Activated T-cell treated with anti-CD3 and anti-CD28 coated beads, Interleukin-2, amount 50 U/mL, for 24 hours (primary cell): ENCODE measurements at places on chromosomes 3 and 15.

DNA sequence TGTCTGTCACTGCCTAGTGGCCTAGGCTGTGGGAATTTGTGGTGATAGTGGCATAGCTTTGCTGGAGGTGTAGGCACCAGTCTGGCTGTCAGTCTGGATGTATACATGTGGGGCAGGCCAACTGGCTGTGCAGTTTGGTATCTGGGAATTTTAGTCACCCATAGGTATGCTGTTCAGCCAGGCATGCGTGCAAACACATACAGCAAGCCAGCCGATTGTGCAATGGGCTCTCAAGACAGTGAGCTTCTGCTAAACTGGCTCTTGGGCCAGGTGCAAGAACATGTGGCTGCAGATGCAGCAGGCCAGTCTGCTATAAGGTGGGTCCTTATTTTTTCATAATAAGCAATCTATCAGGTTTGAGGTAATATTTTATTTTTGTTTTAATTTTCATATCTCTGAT lies 87.1 kb upstream of the PLSCR5 start:
- no peak for DNase-seq

- no peak for DNase-seq
Measured at GRCh38 chr3:133520286-133520685, 53.2 kb upstream of the CDV3 start.

DNA sequence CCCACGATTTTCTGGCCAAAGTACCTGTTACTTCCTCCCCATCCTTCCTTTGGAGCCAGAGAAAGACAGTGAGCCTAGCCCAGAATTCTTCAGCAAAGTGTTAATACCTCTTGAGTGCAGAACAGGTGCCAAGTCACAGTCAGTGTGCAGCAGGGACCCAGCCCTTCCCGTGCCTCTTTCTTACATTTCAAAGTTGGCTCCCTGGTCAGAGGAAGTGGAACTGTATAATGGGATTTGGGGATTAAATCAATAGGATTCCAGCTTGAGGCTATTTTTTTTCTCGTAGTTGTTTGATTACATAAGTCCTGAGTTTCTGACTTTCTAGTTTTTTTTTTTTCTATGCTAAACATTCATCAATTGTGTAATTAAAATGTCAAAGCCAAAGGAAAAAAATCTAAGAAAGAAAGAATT lies 52.6 kb upstream of the ABHD10 start:
- DNase-seq = no peak

- no peak for DNase-seq
Measured at GRCh38 chr3:29416514-29416913, 135.6 kb downstream of the RBMS3 start.

- DNase-seq = peak; percentile 56
Measured at GRCh38 chr15:89654847-89655805, at the start of gene KIF7. Gene KIF7, minus strand, starts transcription at chr15:89655467. Its CDS starts 2,537 bp downstream, at chr15:89652930.

DNA sequence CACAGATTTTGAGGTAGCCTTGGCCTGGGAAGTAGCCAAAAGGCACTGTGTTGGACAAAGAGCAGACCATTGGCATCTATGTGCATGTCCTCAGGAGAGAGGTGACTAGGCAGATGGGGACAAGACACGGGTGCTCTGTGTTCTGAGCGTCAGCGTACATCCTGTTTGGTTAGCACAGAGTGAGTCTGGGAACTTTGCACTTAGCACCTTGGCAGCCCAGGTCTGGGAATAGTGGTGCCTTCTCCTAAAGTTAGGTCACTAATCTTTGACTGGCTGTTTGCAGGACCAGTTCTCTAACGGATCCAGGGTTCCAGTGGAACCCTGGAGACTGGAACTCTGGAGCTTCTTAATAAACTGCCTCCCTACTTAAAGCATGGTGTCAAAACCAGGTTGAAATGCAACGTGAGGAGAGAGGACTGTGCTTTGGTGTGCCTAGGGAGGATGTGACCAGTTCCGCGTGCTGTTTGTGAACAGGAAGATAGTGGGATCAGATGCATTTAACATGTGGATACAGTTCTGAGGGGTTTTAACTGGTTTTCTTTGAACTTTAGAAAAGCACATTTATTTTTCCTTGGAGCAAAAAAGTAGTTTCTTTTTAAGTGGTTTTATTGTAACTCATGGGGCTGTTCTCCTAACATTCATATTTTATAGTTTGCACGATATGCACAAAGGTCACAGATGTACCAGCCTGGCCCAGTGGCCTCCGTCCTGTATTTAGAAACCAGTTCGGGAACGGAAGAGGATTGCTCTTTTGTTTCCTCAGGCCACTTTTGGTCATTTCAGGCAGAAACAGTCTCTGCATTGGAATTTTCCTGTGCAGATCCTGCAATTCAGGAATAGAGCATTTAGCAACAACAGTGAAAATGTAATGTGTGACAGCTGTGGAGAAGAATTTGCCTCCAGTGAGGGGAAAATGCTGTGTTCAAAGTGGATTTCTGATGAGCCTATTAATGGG lies 48.8 kb downstream of the ABHD2 start:
- DNase-seq = no peak

GRCh38 chr3:64809086-64809485 lies 121.3 kb upstream of the ADAMTS9 start:
- DNase-seq = no peak

- DNase-seq = no peak
Measured at GRCh38 chr3:186476044-186476468, 68.1 kb downstream of the CRYGS start.

DNA sequence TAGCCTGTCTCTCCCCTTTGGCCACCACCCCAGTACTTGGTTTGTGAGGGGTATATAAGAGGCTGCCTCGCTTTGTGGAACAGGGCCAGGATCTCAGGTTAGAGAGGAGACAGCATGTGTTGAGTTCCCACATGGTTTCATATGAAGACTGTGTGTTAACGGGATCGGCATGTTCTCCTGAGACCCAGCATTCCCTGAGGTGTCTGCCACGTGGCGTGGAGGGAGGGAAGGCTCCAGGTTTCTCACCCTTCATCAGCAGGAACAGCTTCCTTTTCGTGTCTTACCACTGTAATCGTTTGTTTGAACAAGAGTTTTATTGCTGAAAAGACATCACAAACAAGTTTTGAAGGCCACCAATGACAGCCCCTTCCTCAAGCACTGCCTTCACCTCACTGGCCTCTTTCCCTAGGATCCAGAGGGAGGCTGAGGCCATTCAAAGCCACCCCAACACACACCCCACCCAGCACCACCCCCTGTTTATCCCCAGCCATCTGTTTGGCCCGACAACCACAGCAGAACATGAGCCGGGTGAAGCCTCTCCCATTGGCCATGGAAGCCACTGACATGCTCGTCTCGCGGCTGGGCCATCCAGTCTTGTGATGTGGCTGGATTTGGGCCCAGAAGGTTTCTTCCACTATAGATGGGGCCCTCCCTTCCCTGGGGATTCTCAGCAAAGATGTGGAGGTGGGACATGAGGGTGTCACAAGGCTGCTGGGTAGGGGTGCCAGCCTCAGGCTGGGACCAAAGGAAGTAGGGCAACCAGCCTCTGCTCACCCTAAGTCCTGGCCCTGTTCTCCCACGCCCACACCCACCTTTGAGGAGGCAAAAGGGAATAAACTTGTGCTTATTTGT lies 10.0 kb downstream of the BHLHE40 start:
- no peak for DNase-seq

DNA sequence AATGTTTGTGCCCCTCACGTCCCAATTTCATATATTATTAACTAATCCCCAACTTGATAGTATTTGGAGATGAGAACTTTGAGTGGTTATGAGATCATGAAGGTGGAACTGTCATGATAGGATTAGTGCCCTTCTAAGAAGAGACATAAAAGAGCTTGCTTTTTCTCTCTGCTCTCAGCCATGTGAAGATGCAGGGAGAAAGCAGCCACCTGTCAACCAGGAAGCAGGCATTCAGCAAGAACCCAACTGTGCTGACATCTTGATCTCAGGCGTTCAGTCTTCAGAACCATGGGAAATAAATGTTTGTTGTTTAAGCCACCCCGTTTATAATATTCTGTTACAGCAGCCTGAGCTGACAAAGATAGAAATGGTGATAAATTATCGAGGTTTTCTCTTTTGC lies 278.7 kb upstream of the KCNMB2 start:
- DNase-seq = no peak

- no peak for DNase-seq
Measured at GRCh38 chr15:90623854-90624253, 93.3 kb upstream of the BLM start.

- peak; percentile 47 for DNase-seq
Measured at GRCh38 chr15:82999905-83000671, 11.4 kb downstream of the C15orf40 start.

GRCh38 chr3:132231633-132232032 lies 85.6 kb upstream of the ACP3 start:
- DNase-seq = no peak

DNA sequence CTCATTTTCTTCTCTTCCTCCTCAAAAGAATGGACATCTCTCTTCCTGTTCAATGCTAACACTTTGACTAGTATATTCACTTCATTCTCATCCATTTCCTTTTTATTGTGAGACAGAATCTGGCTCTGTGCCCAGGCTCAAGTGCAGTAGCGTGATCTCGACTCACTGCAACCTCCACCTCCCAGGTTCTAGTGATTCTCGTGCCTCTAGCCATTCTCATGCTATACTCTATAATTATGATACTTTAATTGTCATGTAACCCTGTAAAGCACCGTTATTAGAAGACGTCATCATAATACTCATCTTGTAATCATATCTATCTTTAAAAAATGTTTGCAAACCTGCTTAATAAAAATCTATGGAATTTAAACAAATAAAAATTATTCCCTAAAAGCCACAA lies 107.0 kb downstream of the SHOX2 start:
- DNase-seq = no peak

- DNase-seq = no peak
Measured at GRCh38 chr3:129749692-129750091, 143.2 kb upstream of the PLXND1 start.

DNA sequence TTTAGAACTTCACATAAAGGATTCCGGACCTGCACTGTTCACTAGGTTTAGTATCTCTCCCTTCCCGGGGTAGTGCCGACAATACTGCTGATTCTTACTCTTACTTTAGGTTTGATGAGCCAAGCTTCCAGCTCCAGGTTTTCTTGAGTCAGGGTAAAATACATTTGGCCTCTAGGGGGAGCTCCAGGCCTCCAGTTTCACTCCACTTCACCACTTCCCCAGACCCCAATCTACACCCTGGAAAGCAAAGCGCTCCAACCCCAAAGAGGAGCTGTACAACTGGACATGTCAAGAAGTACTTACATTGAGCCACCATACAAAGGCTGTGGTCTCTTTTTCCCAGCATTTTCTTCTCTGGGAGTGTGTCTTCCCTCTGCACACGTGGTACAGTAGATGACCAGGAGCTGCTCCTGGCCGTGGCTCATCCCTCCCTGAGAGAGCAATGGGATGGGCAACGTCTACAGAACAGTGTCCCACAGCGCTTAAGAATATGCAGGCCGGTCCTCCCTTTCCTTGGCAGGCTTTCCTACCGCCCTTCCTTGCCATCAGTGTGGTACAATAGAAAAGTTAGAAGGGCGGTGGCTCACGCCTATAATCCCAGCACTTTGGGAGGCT lies 93.9 kb upstream of the CCDC80 start:
- DNase-seq = peak; percentile 67

DNA sequence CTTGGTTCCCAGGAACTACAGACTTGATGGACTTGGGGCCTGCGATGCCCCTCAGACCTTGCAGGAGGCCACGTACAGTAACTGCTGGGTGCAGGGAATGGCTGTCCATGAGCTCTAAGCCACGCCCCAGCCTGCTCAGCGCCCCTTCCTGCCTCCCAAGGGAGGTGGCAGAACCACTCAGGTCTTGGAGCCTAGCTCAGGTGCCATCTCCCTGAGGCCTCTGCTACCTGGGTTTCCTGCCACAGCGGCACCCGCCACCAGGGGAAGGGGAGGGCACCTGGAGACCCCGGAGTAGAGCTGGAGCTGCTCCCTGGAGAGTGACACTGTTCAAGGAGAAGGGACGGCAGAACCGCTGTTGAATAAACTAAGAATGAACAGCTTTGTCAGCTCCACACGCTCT lies 77.8 kb upstream of the RPL32 start:
- no peak for DNase-seq

- DNase-seq = no peak
Measured at GRCh38 chr15:72502220-72502809, 28.2 kb downstream of the ARIH1 start.

DNA sequence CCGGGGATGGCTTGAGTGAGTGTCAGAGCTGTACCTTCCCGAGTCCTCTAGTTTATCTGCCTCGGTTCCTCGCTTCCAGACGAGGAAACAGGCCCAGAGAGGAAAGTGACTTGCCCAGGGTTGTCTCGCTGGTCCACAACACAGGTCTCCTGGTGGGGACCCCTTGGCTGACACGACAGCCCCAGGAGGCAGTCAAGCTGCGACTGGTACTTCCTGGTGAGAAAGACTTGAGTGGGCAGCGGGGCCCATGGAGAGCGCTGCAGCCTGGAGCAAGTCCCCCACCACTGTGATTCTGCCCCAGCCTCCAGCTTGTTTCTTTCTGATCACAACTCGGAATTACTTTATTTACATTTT lies 600 bp upstream of the CHRNA5 start:
- DNase-seq = peak; percentile 34

GRCh38 chr3:180265551-180265950 lies 228.8 kb upstream of the PEX5L start:
- no peak for DNase-seq

DNA sequence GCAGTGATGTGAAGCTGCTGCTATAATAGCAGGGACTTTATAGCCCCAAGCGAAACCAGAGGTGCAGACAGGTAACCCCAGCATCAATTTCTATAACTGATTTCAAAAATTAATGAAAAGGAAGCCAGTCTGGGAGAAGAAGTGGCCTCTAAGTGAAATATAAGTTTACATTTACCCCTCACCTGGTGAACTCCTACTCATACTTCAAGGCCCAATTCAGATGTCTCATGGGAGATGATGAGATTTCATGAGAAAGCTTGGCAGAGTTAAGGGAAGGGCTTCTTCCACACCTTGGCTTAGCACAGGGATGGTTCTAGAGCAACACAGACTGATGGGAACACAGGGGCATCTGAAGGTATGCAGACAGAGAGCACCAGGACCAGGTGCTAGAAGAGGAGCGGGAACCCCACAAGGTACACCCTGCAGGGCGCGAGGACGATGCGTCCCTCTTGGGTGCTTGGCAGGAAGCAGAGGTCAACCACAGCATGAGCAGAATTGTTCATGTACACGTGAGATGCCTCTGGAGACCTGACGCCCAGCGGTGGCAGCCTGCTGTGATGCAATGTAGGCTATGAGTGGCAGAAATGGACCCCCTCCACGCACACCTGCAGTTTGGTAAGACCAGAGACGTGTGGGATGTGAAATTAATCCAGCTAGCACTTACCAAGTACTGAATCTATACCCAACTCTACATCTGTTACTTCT lies 102.9 kb downstream of the SRGAP3 start:
- no peak for DNase-seq

- DNase-seq = no peak
Measured at GRCh38 chr3:58246148-58247047, 8.8 kb downstream of the ABHD6 start.

GRCh38 chr3:52404391-52404790 lies 40.5 kb downstream of the SEMA3G start:
- no peak for DNase-seq
